ENCODE measurements at places on chromosomes 13 and 19.
A peak's percentile ranks its signal among the peaks of the same experiment; 100 is the strongest.

DNA sequence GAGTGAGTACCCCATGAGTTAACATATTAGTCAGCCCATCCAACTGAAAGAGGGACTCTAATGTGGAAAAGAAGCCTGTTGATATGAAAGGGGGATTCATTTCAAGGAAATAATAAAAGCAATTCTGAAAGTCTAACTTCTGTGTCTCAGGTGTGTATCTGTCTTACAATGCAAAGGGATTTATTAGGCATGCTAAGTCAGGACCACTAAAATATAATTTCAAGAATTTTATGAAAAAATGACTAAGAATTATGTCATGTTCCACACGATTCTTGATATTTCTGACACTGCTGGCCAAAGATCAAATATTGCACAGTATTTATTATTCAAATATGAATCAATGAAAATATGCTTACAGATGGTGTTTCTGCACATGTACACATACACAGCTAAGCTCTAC is 130.8 kb downstream of the KLF12 start:
- DNase-seq, result no peak

DNA sequence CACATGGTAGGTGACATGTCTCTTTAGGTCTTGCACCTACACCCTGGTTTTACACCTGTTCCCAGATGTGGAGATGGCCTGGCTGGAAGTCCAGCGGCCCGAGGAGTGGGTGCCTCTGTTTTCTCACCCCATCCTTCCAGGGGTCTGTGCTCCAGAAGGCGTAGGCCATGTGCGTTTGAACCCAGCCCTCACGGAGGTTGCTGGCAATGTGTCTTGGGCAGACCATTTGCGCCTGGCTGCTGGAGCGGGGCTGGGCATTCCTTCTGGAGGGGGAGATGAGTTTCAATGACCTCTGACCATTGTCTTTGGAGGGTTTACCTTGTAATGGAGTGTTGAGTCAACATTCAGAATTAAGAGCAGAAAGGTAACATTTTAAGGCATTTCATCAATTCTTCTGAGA is 54.8 kb upstream of the ZNF536 start:
- DNase-seq, result no peak

GRCh38 chr19:3572855-3573161 is at the start of gene HMG20B:
TSS of gene HMG20B (plus strand) at chr19:3572944. CDS start at chr19:3573310, 366 bp downstream.
- DNase-seq, result no peak

DNA sequence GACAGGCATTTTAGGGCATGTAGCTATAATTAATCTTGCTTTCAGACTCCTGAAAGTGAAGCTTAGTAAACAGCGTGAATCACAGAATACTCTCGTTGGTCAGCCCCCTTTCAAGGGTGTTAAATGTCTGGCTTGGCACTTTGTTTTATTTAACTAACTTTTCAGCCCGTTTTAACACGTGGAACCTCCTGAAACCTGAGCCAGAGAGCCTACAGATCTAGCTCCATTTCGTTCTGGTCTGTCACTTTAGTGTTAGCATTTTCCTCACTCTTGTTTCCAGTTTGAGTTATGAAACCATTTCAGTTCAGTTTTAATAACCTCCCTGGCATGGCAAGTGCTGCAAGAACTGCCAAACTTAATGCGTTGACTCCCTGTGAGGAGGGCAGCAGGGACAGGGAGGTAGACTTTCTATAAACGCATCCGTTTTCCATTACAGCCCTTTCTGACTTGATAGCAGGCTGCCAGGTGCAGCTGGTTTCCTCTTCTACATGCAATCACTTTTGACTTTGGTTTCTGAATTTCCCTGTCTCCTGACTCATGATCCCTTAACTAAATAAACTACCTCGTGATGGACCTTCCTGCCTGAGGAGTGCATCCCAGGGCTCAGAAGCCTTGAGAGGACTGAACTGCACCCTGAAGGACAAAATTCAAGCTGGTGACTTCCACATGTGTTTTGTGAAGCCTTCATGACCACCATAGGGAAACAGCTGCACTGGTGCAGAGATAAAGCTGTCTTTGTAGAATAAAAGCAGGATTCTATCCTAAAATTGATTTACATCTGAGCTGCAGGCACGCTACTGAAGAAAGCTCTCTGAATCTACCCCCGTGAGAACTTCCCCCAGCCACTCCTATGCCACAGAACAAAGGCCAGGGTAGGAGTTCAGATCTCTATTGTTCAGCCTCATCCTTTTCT is 192.6 kb downstream of the DLEU7 start:
- DNase-seq, result no peak

DNA sequence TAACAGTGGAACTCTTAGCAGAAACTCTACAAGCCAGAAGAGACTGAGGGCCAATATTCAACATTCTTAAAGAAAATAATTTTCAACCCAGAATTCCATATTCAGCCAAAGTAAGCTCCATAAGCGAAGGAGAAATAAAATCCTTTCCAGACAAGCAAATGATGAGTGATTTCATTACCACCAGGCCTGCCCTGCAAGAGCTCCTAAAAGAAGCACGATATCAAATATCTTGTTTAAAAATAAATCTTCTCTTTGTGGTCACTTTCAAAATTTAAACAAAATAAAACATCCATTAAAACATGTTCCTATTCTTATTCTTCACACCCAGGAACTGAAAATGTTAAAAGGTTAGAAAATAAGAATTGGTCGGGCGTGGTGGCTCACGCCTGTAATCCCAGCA is 13.7 kb downstream of the MICU2 start:
- DNase-seq, result no peak

DNA sequence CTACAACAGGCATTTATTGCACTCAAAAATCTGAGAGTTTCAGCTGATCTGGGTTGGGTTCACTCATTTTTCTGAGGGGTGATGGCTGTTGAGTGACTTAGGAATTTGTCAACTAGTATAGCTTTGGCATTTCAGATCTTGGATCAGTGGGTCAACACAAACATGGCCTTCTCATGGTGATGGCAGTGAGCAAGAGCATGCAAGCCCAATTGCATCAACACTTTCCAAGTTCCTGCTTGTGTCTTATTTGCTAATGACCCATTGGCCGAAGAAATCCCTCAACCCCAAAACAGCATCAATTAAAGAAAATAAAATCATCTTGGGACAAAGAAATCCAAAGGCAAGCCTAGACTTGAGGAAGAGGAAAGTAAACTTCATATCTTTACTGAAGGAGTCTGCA is 23.9 kb upstream of the MYCBP2 start:
- no peak for DNase-seq

DNA sequence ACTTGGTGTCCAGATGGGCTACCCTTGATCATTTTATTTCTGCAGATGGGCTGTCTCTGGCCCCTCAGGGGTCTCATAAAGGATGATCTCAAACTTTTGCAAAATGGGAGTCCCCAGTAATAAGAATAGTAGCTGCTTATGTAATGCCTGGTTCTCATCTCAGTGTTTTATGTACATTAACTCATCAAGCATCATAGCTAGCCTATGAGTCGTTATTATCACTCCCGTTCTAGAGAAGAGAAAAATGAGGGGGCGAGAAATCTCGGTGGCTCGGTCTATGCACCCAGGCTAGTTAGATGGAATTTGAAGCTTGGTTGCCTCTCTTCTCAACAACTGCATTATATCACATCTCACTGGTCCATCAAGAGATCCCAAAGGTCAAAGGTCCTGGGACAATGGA is 3.4 kb downstream of the CACNG6 start:
- no peak for DNase-seq

DNA sequence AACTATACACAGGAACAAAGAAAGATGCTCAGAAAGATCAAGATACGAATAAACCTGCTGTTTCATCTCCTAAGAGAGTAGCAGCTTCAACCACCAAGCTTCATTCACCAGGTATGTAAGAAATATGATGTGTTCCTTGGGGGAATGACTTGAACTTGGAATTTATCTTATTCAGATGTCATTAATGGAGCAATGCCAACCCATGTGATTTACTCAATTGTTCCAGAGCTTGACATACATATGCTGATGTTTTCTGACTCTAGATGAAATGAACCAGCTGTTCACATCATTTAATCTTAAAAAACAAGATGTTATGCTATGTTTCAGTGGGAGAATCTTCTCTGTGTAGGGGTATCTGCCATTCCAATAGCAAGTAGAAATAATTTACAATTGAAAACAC is 270.9 kb downstream of the SLC7A1 start:
- no peak for DNase-seq

- peak; percentile 19 for DNase-seq
Observed at GRCh38 chr19:20167651-20168122, 673 bp downstream of the ZNF486 start.
